MM.1S (cell line): ENCODE measurements at places on chromosomes 5 and 9.

DNA sequence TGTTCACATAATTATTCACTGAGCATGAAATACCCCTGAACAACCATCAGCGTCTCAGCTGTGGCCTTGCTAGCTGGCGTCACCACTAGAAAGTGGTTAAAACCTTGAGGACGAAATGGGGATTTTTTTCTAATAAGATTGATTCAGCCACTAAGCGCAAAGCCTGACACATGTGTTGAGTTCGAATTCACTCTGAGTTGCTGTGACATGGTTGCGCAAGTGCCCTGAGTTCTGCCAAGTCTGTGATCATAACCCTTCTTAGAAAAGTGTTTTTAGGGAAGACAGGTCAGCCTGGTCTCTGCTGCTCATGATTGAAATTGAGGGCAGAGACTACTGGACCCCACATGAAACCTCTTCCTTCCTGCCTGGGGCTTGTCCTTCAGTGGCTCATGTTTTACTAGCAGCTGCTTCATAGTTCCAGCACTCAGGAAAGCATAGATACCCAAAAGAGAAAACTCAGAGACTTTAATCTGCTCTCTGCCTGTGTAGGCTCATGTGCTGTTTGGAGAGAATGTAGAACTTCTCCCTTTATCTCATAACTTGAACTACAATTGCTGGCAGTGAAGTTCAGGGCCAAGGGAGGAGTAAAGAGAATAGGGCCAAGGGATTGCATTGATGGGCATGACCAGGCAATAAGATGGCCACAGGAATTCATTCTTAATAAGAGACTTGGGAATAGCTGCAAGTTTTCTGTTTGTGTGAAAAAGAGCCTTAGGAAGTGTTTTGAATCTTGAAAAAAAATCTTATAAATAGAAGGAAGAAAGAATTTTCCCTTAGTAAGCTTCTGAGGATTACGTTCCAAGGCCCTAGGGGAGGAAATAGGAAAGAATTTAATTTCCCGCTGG lies 66.8 kb upstream of the CXCL14 start:
- no peak for DNase-seq

DNA sequence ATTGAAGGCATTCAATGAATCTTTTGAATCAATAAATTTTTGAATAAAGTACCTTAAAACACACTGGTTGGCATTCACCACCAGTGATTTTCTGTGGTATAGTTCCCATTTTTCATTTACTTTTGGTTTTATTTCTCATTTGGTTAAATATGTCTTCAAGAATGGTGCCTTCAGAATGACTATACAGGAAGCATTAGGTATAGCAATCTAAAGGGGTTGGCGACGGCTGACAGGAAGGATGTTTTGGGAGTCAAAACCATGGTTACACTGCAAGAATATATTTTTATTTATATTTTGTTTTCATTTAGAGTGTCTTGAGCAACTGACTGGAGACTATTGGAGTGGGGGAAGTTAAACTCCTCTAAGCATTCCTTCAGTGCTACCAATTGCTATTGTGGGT lies 235.7 kb downstream of the HTR1A start:
- DNase-seq: peak; percentile 29

DNA sequence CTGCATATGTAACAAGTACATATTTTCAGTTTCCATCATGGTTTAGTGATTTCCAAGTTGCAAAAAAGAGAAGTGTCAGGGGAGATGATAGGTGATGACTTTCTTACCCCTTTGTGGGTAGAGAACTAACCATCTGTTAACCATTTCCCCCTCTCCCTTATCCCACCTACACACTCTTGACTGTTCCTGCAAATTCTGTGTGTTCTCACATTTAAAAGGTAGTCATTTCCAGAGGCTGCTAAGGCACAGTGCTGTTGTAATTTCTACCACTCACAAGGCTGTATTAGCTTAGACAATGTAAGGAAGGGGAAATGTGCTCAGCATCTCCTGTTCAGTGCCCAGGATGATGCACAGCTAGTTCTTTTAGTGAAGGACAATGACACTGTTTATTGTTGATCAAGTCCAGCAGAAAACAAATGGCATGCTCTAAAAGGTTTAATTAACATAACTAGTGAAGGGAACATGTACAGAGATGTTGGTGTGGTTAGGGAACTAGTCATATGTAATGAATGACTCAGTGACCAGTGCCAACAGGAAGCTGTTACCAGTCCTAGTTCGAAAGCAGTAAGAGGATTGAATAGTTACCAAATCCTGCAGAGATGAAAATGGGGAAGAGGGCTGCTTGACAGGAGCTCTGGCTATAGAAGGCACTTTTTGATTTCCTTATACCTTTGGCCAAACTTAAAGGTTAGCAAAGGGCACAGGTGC lies 165.1 kb downstream of the PLK2 start:
- no peak for DNase-seq

- no peak for DNase-seq
Measured at GRCh38 chr5:178231539-178232123, 971 bp downstream of the PHYKPL start.

GRCh38 chr9:114953959-114954358 lies 23.6 kb upstream of the TNFSF8 start:
- no peak for DNase-seq

DNA sequence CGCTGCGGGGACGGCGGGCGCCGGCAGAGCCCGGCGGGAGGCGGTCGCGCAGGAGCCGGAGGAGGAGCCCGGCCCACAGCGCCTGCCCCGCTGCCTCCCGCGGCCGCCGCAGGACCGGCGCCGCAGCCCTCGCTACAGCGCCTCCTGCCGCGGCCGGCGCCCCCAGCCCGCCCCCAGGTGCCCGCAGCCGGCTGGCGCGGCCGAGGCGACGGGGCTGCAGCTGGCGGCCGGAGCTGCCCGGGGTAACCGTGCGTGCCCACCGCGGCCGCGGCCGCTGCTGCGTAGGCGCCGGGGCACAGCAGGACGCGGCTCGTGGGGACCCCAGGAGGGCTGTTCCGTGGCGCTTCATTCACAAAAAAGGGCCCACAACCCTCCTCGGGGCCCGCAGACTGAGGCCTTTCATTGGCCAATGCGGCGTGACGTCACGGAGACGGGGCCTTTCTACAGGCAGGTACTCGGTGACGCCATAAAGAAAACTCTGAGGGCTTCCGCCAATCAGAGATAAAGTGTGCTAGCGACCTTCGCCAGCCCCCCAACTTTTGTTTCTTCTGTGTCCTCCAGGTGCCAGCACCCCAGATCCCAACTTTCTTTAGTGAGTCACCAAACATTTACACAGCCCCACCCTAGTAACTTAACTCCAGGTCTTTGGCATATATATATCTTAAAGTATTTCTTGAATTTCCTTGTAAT lies at the start of gene CDC14B:
CDC14B (minus strand) TSS at position 353 of the 690 bp plus-strand sequence. CDS start 465 bp downstream, outside the sequence.
- DNase-seq: peak; percentile 73

DNA sequence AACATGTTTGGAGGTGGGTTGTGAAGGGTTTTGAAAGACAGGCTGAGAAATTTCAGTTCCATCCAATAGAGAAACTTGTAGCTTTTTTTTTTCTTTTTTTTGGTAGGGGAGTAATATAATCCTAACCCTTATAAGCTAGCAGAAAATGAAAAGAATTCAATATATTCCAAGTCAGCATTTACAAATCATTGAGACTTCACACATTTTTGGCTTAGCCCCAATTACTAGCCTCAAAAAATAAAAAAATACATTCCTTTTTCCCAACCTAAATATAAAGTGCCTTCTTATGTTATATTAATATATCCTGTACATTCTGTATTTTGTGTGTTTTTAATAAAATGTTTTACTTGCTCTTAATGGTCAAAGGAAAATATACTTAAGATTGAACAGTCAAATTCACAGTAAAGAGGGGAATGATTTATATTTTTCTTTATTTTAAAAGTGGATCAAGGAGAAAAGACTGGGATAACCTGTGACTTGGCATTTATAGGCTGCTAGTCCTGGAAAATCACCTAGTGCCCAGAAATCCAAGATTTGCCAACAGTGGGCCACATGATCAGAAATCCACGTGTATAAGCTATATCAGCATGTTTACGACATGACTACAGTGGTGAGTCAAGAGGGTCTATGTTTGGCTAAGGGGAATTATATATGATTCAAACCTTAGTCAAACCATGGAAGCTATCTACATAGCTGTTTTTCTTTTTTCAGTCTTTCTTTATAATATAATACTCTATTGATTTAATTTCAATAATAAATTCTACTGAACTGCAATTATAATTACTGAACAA lies 14.5 kb downstream of the HACD4 start:
- no peak for DNase-seq

DNA sequence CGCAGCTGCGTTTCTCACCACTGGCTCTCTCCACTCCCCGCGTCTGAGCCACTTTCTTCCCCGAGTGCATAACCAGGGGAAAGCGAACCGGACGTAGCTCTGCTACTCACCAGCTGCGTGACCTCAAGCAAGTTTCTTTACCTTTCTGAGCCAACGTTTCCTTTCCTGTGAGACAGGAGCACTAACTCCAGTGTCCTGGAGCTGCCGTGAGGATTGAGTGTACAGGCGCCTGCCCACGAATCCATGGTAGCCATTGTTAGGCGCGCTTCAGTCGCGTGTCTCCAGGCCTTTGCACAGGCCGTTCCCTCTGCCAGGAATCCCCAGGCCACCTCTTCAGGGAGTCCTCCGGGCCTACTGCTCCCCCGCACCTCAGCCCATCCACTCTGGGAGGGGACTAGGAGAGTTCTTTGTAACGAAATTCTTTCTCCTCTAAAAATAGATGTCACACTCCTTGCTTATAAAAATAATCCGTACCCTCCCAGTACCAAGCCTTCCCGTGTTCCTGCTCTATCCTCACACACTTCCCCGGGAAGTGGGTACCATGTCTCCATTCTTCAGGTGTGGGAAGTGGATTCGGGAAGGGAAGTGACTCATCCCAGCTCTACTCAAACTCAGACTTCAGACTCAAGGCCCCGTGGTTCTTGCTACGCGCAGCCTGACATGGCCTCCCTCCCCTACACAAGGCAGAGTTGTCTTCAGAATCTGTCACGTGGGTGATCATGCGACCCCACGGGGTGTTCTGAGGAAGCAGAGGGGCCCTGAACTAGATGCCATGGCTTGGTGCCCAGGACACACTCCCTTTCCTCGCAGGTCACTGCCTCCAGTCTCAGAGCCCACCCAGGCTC lies 16.1 kb upstream of the CRB2 start:
- DNase-seq: peak; percentile 88

GRCh38 chr5:80139466-80139972 lies 104.4 kb downstream of the THBS4 start:
- DNase-seq: no peak

DNA sequence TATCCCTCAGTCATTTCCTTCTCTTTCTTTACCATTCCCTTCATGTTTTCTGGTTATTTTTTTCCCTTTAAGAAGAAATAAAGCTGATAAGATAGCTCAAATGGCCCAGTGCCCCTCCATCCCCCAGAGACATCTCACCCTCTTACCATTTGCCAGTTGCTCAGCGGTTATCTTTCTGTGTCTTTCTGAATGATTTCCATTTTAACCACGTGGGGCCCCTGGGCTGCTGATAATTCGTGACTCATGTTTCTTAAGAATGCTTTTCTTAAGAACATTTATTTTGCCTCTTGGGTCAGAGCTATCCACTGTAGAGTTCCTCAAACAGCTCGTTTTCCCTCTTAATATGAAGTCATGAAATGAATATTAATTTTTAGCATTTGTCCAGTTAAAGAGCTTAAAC lies 147.8 kb downstream of the MAST4 start:
- DNase-seq: no peak

GRCh38 chr5:17365811-17366138 lies 132.3 kb upstream of the TAF11L2 start:
- DNase-seq: no peak

GRCh38 chr5:60092671-60093422 lies 199.3 kb upstream of the PDE4D start:
- no peak for DNase-seq

DNA sequence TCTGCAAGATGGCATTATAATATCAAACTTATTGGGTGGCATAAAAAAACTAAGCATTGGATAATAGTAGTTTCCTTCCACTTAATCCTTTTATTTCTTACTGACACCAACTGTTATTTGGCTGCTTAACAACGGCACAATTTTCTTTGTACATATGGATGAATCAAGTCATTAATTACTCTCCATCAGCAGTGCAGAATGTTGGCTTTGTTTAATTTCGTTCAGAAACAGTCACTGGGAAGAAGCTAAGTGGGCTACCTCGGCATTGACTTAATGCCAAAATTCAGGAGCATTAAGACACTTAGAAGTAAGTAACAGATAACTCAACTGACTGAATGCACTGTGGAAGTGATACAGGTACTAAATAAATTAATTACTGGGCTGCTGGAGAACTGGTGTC lies 460.4 kb downstream of the CTNND2 start:
- no peak for DNase-seq

DNA sequence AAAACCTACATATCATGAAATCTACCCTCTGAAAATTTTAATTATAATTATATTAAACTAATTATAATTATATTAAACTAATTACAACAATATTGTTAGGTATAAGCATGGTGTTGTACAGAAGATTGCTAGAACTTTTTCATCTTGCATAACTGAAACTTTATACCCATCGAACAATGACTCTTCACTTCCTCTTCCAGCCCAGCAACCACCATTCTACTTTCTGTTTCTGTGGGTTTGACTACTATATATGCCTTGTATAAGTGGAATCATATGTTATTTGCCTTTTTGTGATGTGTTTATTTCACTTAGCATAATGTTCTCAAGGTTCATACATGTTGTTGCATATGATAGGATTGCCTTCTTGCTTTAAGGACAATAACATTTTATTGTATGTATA lies 274.2 kb upstream of the CCNH start:
- peak; percentile 75 for DNase-seq

DNA sequence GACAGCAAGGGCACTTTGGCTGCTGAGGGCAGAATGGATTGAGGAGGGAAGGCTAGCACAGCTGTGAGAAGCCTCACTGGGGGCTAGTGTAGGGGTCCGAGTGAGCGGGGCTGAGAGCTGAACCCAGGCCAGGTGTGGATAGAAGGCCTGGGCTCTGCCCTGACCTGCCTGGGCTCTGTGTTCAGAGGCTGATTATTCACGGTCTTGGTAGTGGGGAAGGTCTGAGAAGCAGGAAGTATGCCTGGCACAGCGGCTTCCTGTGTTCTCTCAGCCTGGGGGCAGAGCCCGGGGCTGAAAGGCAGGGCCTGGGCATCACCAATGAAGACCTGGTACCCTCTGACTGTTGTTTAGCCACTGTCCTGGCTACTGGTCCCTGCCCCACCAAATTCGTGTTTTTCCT lies 136.4 kb upstream of the TBC1D2 start:
- DNase-seq: no peak

GRCh38 chr5:16791036-16791705 lies 144.9 kb downstream of the MYO10 start:
- DNase-seq: peak; percentile 44

GRCh38 chr9:123924727-123925126 lies 5.2 kb downstream of the DENND1A start:
- no peak for DNase-seq

DNA sequence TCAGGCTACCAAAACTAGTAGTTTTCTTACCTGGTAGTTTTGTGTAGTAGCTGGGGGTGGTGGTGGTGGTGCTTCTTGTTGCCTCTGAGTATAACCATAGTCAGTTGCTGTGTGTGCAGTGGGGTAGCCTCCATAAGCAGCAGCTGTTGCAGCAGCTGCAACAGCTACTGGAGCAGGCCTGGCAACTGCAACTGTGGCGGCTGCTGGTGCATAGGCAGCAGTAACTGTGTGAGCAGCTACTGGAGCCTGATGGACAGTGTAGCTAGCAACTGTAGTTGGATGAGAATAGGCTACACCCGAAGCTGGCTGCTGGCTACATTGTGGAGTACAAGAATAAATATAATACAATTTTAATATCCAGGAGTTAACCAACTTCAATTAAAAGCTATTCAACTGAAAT lies 24.7 kb downstream of the ZFR start:
- no peak for DNase-seq
